ENCODE measurements at places on chromosomes 16 and 17. TPM values are rescaled to one million over a fixed set of nuclear protein-coding genes. Genes with fewer than 3 reads are reported as not detected.

Gene OR1F1
- total RNA-seq: not detected

Gene HSF4
- 5.7 TPM for total RNA-seq

Gene CHRNE
- 1.2 TPM for total RNA-seq

Gene NDE1
- total RNA-seq: 24.1 TPM

Gene TEKT1
- total RNA-seq: 1.2 TPM

Gene KRT27
- not detected for total RNA-seq

Gene RNF157
- 18.7 TPM for total RNA-seq

Gene PSMD7
- total RNA-seq: 82.4 TPM

Gene NXPH3
- 6.6 TPM for total RNA-seq

Gene ANKRD40CL
- not detected for total RNA-seq

Gene TMEM238L
- not detected for total RNA-seq

Gene SOST
- total RNA-seq: 29.6 TPM

Gene FTSJ3
- total RNA-seq: 48.6 TPM

Gene CES3
- 2.5 TPM for total RNA-seq

Gene TMEM208
- 33.6 TPM for total RNA-seq

Gene RAC3
- 24.0 TPM for total RNA-seq

Gene SCNN1B
- not detected for total RNA-seq

Gene CACNA1G
- total RNA-seq: not detected

Gene ENPP7
- not detected for total RNA-seq

Gene EVPLL
- total RNA-seq: not detected

Gene PRAC2
- not detected for total RNA-seq

Gene HSD17B1
- total RNA-seq: 0.64 TPM
